ENCODE measurements at places on chromosomes 11 and 22. TPM values are rescaled to one million over a fixed set of nuclear protein-coding genes. Genes with fewer than 3 reads are reported as not detected.

DNA sequence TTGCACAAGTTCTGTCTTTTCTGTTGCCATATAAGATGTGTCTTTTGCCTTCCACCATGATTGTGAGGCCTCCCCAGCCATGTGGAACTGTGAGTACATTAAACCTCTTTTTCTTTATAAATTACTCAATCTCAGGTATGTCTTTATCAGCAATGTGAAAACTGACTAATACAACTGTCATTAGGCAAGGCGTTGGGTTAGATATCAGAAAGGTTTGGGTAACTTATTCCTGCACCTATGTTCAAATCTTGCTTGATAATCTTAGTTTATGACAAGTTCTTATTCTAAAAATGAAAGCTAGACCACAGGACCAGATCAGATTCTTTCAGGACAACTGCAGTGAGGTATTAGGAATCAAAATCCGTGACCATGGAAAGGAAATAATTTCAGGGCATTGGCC, 160.6 kb upstream of the BDNF start:
- H3K36me3 ChIP-seq: no peaks in the 10 kb centered on the region
- no peak overlapping the region for H3K4me3 ChIP-seq
- H3K27me3 ChIP-seq: peaks cover 11% of the 10 kb centered on the region
- H3K27ac ChIP-seq: no peak overlapping the region
- no peak for DNase-seq
- no peaks in the 10 kb centered on the region for H3K4me1 ChIP-seq

DNA sequence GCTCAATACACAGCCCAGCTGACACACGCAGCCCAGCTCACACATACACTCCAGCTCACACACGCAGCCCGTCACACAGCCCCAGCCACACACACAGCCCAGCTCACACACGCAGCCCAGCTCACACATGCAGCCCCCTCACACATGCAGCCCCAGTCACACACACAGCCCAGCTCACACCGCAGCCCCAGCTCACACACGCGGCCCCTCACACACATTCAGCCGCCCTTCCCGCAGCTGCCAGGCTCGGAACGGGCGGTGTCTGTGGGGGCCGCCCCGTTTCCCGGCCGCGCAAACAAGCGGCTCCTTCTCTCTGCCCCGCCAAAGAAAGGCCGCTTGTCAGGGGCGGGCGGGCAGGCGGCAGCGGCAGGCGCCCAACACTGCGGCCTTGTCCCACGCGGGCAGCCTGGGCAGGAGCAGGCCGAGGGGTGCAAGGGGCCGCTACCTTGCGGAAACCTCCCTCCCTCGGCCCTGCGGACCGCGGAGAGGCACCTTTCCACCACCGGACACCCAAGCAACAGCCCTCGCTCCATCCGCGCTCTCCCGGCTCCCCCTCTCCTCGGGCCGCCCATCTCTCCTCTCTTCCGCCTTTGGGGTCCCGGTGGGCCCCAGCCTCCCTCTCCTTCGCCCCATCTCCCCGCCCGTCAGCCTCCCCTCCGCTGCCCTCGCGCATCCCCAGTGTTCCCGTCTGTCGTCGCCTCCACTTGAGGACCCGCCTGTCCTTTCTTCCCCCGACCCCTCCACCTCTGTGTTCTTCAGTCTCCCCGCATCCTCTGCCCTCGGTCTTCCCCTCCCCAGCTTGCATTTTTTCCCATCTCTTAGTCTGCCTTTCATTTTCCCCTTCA, 2.2 kb downstream of the PHLDB1 start:
- H3K4me1 ChIP-seq: peaks cover 25% of the 10 kb centered on the region
- H3K27me3 ChIP-seq: no peaks in the 10 kb centered on the region
- peak; percentile 37 for DNase-seq
- peak overlapping the region; percentile 93 for H3K27ac ChIP-seq
- peak overlapping the region; percentile 87 for H3K4me3 ChIP-seq

GRCh38 chr22:45061332-45061731, 51.5 kb upstream of the PHF21B start:
- no peak for DNase-seq
- H3K36me3 ChIP-seq: no peaks in the 10 kb centered on the region
- H3K27ac ChIP-seq: no peak overlapping the region
- H3K4me1 ChIP-seq: peaks cover 5% of the 10 kb centered on the region

DNA sequence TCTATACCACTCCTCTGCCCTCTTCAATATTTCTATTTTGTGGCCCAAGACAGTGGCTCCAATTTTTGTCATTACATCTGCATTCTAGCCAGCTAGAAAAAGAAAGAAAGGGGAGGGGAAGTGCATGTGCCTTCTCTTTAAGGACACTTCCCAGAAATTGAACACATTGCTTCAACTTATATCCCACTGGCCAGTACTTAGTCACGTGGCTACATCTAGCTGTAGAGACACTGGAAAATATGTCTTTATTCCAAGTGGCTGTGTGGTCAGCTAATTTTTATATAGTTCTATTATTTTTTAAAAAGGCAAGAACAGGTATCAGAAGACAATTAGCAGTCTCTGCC, 200.4 kb downstream of the SNX19 start:
- no peak overlapping the region for H3K4me3 ChIP-seq
- H3K27ac ChIP-seq: no peak overlapping the region
- no peaks in the 10 kb centered on the region for H3K27me3 ChIP-seq
- H3K4me1 ChIP-seq: no peaks in the 10 kb centered on the region

GRCh38 chr22:33715237-33715985, 204.9 kb downstream of the LARGE1 start:
- H3K4me3 ChIP-seq: no peak overlapping the region
- H3K27me3 ChIP-seq: no peaks in the 10 kb centered on the region
- H3K27ac ChIP-seq: no peak overlapping the region
- DNase-seq: no peak
- H3K4me1 ChIP-seq: no peaks in the 10 kb centered on the region

DNA sequence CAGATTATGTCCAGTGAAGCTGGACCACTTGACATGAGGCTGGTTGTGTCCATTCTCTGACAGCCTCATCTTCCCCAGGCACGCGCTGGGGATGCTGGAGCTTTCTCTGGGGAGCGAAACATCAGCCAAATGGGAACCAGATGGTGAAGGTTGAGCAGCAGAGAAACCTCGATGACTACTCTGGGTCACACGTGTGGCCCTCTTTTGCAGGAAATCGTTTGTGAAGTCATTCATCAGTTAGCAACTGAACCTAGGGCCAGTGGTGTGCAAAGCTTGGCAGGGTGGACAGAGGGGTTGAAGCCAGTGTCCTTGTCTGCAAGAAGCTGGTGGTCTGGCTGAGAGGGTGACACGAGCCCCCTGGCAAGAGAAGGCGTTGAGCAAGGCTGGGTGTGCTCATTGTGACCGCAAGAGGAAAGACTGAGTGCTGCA, 109.8 kb downstream of the ZBTB16 start:
- peak overlapping the region; percentile 88 for H3K27ac ChIP-seq
- H3K36me3 ChIP-seq: no peaks in the 10 kb centered on the region
- no peaks in the 10 kb centered on the region for H3K27me3 ChIP-seq
- DNase-seq: no peak
- H3K4me3 ChIP-seq: peak overlapping the region; percentile 64

DNA sequence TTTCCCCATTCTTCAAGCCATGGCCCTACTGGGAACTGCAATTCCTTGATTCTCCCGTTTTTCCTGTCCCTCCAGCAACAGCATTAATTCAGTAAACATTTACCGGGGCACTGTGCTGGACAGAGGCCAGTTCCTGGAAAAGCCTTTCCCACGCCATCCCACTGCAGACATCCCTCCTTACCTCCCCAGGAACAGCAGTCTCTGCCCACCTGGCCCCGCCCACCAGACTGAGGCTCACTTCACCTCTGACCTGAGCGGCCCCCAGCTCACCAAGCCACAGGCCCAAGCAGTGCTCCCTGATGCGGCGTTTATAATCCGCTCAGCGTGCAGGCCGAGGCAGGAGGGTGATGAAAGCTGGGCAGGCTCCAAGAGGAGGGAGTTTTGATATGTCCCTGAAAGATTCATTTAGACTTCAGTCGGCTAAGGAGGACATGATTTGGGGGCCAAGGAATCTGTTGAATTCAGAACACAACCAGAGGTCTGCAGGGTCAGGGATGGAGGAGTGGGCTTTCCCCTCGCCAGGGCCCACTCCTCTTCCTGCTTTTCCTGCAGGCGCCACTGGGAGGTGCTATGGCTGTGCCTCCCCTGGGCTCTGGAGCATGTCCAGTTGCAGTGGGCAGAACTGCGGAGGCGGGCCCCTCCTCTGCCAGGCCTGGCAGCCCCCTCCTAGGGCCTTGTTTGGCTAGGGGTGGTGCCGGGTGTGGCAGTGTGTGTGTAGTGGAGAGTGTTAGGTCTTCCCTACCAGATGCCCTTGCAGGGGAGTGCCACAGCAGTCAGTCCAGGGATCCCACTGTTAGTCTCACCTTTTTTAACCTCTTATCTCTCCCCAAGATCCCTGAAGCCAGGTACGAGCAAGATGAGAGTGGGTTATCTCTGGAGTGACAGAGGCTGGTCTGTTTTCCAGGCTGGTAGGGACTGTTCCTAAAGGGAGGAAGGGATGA, 1.4 kb upstream of the TAGLN start:
- no peaks in the 10 kb centered on the region for H3K27me3 ChIP-seq
- no peak overlapping the region for H3K4me3 ChIP-seq
- no peak for DNase-seq
- H3K4me1 ChIP-seq: peaks cover 10% of the 10 kb centered on the region
- peak overlapping the region; percentile 79 for H3K27ac ChIP-seq

DNA sequence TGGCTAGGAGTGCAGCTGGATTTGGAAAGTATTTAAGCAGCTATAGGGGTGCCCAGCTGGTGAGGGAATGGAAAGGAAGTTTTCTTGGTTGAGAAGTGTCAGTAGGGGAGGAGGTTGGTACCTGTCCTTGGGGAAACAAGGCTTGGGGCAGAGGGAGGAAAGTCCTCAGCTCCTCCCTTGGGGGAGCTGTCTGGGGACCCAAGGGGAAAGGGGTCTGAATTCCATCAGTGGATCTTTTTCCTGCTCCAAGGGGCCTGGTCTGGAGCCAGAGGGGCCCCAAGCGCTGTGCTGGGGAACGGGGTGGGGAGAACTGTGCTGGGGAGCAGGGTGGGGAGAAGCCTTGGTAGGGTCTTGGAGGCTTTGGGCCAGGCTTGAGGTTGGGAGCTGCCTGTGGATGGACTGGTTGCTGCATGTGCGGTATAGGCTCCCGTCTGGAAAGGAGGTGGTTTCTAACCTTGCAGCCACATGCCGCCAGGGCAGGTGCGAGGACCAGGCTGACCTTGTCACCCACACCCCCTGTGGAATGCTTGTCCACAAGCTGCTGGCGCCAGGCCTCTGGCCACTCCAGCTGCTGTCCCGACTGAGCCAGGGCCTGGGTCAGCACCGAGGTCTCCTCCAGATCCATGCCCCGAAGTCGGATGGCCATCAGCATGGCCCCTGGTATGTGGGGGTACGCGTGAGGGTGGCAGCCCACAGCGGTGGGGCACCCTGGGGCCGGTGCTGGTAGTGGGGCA, 963 bp downstream of the TYMP start:
- peak overlapping the region; percentile 72 for H3K4me3 ChIP-seq
- H3K27me3 ChIP-seq: peaks cover 11% of the 10 kb centered on the region
- DNase-seq: no peak
- H3K4me1 ChIP-seq: peaks cover 43% of the 10 kb centered on the region

DNA sequence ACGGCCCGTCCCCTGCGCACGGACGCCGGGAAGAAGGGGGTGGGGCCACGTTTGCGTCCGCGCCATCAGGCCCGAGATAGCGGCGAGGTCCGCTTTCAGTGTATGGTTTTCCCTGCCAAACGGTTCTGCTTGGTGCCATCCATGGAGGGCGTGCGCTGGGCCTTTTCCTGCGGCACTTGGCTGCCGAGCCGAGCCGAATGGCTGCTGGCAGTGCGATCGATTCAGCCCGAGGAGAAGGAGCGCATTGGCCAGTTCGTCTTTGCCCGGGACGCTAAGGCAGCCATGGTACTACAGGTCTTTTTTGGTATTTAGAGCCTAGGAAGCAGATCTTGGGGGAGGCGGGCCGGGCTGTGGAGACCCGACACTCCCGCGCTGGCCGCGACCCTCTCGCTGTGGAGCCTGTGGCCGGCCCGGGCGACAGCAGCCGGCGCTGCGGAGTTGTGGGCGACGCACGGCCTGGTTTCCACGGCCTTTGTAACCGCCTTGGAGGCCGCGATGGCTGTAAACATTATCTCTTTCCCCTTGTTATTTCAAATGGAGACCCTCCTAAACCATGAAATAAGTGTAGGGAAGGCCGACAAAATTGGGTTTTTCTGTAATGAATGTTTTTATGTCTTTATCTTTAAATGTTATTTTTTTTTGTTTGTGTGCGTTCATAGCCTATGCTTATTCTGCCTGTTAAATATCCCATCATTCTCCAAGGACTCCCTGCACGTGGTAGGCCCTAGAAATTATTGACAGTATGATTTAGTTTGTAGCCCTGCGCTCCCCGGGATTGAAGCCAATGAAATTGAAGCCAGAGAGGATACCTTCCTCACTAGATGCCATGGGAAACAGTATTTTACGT, at the start of gene AASDHPPT:
AASDHPPT (plus strand) TSS at position 54 of the 847 bp plus-strand sequence; CDS start at position 103, 49 bp downstream.
- peaks cover 67% of the 10 kb centered on the region for H3K4me1 ChIP-seq
- peak within 1 kb of the TSS; percentile 99 for H3K27ac ChIP-seq
- H3K27me3 ChIP-seq: no peaks in the 10 kb centered on the region

ANO3 gene
- total RNA-seq: not detected

OR2D2 gene
- not detected for total RNA-seq
